Stimulated activated CD4-positive, alpha-beta T cell treated with anti-CD3 and anti-CD28 coated beads, Interleukin-1b, Interleukin-23, amount 100 ng/mL, for 1 hour (primary cell): ENCODE measurements at places on chromosomes 2 and 18.

DNA sequence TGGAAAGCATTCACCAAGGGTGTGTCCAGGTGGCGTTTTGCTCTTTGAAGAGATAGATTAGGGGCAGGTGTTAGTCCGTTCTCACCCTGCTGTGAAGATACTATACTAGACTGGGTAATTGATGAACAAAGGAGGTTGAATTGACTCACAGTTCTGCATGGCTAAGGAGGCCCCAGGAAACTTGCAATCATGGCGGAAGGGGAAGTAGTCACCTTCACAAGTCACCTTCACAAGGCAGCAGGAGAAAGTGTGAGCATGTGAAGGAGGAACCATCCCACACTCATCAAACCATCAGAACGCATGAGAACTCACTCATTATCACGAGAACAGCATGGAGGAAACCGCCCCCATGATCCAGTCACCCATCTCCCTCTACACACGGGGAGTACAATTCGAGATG is 135.7 kb upstream of the NFATC1 start:
- DNase-seq, result no peak

GRCh38 chr2:29920631-29921559 is 491 bp downstream of the ALK start:
- DNase-seq, result no peak

DNA sequence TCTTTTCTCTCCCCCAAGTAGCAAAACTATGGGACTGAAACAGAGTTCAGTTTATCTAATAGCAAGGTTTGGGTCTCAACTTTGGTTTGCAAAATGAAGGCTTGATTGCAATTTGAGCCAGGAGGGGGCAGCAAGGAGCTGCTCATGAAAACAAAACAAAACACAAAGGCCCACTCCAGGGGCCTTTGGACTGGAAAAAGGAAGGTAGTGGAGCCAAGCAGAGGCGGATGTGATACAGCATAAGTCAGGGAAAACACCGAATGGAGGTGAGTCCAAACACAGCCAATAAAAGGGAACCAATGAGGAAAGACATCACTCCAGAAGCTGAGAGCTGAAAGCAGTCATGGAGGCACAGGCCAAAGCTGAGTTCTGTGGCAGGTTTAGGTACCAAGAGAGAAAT is 799.7 kb upstream of the ACVR2A start:
- DNase-seq, result no peak

DNA sequence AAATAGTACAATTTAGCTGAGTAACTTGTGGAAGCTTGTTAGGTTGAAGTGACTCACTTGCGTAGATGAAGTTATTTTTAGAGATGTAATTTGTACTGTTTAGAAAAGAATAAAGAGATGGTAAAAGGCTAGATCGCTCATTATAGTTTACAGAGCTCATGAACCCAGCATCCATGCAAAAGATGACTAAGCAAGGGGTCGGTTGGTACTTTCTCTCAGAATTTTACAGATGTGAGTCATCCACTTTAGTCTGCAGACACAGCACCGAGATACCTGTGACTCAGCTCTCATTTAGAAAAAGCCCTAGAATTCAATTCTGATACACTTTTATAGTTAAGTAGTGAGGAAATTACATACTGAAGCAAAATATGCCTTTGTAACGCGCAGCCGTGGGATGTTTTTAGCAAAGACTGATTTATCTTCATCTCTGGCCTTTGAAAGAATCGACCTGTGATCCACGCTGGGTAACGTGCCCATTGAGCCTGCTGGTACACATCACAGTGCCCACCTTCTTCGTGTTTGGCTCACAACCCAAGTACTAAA is 116.5 kb upstream of the FOSL2 start:
- no peak for DNase-seq

- DNase-seq, result no peak
These were observed 99.4 kb upstream of the ZNF804A start for GRCh38 chr2:184498936-184499335.

DNA sequence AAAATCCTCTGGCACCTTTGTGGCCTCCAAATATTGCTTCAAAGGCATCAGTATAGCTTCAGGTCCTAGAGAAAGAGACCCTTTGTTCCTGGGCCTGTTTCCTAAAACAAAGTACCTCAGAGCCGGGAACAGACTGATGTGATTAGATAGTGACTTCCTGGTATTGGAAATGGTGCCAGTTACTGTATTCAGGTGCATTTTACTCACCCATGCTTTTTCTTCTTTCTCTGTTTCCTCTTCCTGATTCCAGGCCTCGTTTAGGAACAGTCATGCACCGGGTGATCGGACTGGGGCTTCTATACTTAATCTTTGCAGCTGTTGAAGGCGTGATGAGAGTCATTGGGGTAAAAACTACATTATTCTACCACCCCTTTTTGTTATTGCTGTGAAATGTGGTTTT is 34.3 kb downstream of the TMEM87B start:
- no peak for DNase-seq

GRCh38 chr18:62976227-62976626 is 260.9 kb downstream of the PHLPP1 start:
- DNase-seq, result no peak

DNA sequence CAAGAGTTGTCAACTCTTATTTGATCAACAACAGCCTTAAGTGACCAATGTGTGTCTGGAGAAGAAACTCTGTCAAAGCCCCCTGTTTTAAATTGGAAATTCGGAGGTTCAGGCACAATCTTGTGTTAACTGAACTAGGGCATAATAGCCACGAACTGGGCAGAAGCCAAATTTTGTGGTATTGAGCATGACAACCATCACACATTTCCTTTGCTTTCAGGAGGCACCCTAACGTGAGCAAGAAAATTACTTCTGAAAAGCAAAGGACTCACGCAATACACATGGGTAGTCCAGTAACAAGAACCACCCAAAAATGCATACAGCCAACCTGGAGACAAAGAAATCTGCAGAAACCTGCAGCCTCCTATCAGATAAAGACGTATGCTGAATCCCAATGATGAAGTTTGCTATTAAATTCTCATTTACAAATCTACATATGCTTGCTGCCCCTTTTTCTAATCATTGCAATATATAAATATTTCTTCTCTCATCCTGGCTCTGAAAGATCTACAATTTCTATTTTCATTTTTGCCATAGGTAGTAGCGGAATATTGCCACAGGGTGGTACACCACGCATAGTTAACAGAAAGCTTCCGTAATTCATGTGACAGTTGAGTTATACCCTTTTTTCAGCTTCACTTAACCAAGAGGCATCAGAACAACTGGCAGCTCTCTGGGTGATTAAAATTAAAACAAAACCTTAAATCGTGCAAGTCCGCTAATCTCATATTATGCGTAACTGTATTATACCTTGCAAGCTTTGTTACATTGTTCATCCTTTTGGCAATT is 495.8 kb downstream of the NRXN1 start:
- no peak for DNase-seq

- DNase-seq, result no peak
These were observed 136.1 kb downstream of the PARD3B start for GRCh38 chr2:204681412-204681811.

GRCh38 chr18:75773618-75774017 is 346.1 kb upstream of the SMIM21 start:
- no peak for DNase-seq

GRCh38 chr18:55384551-55385275 is 203.3 kb downstream of the TCF4 start:
- no peak for DNase-seq

- no peak for DNase-seq
These were observed 217.9 kb upstream of the RND3 start for GRCh38 chr2:150705357-150705756.

- DNase-seq, result no peak
These were observed 780.6 kb downstream of the TSN start for GRCh38 chr2:122535960-122536505.

- no peak for DNase-seq
These were observed 505.0 kb upstream of the ID2 start for GRCh38 chr2:8176887-8177286.

DNA sequence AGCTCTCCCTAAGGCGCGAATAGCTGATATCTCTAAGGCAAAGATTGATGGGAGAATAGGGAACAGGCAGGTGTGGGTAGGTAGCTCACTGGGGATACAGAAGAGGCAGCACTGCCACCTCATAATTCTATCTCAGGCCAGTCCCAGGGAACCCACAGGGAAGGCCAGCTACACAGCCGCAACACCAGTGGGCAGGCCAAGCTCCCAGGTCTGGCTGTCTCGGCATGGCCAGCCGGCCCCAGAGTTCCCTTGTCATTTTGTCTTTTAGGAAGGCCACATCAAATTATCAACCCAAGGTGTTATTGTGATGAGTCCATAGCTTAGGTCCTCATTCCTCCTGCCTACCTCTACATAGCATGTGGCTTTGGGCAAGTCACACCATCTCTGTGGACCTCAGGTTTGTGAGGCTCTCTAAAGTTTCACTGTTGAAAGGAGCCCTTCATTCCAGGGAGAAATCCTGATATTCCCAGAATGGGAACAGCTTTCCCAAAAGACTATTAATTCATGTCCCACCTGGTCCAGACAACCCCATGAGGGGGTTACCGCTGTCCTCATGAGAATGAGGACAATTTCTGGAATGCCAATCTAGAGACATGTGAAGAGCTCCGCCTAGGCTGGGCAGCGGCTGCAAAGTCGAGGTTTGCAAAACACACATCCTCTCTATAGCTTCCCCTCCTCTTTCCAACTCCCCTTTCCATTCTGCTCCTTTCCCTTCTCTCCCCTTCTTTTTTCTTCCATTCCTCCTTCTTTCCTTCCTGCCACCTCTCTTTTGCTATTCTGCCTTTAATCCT is 287.1 kb upstream of the ID2 start:
- no peak for DNase-seq

GRCh38 chr18:60910534-60910933 is 422.7 kb upstream of the CDH20 start:
- DNase-seq, result no peak

GRCh38 chr2:64763126-64763525 is 109.4 kb upstream of the SERTAD2 start:
- DNase-seq, result no peak

DNA sequence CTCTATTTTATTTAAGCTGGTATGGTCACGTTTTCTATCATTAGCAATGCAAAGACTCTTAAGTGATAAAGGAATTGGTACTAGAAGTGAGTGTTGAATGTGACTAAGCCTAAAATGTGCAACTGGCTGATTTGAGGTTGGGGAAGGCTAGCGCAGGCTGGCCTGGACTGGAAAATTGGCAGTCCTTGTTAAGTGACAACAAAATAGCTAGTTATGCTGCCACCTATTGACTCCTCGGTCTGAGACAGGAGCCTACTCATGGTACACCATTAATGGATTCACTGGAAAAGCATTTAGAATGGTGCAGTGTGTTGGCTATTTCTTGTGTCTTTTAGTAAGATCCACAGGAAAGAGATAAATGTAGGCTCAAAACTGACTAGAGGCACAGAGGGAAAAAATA is 5.7 kb upstream of the WIPF1 start:
- DNase-seq, result no peak

GRCh38 chr2:150136401-150136800 is 351.1 kb downstream of the RND3 start:
- DNase-seq, result no peak

- no peak for DNase-seq
These were observed 28.9 kb downstream of the MALT1 start for GRCh38 chr18:58700209-58700608.

GRCh38 chr2:199336546-199336945 is 121.2 kb downstream of the SATB2 start:
- no peak for DNase-seq

DNA sequence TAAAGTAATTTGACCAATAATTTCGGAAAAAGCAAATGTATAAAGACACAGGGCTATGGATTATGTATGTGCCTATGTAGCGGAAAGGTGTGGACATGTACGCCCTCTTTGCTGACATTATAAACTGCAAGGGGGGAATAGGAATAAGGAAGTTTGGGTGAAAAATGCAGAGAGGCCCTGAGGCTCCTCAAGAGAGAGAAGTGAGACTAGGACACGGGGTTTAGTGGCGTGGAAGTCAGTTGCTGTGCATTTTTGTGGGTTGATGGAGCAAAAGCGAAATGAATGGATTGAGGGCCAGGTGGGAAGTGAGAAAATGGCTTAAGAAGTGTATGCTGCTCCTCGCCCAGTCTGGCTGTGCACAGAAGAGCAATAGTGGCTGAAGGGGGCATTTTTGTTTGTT is 96.2 kb upstream of the B3GNT7 start:
- DNase-seq, result no peak

GRCh38 chr2:240132651-240132980 is 3.5 kb downstream of the COPS9 start:
- no peak for DNase-seq

GRCh38 chr2:237141571-237142051 is 55.9 kb downstream of the COPS8 start:
- DNase-seq, result no peak

DNA sequence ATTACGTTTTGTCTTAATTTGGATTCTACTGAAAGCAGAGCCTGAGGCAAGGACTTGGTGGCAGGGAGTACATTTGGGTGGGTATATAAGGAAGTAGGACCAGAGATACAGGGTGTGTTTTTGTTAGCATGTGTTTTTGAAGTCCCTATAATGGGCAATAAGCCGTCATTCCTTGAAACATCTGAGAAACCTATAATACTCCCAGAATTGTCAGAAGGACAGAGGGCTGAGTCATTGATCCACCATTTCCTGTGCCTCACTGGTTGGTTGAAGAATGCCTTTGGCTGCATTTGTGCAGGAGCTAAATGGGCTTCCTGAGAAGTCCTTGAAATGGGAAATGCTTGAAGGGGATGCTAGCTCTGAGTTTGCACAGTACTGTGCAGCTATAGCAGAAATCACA is 281.8 kb upstream of the ZEB2 start:
- no peak for DNase-seq

DNA sequence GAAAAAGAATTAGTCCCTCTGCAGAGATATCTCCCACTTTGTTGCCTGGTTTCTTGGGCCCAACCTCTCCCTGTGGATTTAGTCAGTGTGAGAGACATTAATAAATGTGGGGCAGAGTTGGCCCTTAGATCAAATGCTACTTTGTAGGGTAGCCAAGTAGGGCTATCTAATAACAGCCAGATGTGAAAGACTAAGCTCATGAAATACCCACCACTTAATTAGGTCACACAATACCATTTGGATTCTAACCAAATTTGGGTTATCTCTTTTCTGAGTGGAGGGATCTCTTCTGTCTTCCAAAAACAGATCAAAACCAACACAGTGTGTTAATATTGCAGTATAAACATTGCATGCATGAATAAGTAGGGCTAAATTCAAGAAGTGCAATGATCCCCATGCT is 626.8 kb upstream of the ZEB2 start:
- no peak for DNase-seq

DNA sequence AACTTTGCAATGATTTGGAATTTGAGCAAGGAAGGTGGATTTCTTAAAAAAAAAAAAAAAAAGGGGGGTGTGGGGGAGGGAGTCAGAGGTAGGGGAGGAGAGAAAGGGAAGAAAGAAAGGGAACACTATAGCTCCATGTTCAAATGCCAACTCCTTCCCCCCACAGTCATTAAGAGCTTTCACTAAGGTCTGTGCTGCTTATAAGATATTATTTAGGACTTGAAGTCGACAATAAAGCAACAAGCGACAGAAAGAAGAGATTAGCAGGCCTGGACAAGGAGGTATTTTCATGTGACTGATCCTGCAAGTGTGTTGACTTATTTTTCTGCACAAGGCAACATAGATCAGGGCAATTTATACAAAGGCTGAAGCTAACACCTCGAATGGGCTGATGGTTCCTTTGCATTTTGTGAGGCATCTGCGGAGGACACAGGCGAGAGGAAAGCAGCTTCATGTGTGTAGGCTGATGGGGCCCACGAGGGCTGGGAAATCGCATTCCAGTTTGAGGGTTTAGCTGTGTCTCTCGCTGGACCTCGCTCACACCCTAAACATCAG is 382.0 kb downstream of the SOX11 start:
- DNase-seq, result no peak
